ENCODE measurements at places on chromosomes 16 and 17. TPM values are rescaled to one million over a fixed set of nuclear protein-coding genes. Genes with fewer than 3 reads are reported as not detected.

The SYT17 gene
- total RNA-seq = not detected

The SPHK1 gene
- total RNA-seq = 8.4 TPM

The MRM3 gene
- 26.5 TPM for total RNA-seq

The MT1M gene
- total RNA-seq = not detected

The SKA2 gene
- total RNA-seq = 78.0 TPM

The CRHR1 gene
- total RNA-seq = not detected

The GPR142 gene
- not detected for total RNA-seq

DNA sequence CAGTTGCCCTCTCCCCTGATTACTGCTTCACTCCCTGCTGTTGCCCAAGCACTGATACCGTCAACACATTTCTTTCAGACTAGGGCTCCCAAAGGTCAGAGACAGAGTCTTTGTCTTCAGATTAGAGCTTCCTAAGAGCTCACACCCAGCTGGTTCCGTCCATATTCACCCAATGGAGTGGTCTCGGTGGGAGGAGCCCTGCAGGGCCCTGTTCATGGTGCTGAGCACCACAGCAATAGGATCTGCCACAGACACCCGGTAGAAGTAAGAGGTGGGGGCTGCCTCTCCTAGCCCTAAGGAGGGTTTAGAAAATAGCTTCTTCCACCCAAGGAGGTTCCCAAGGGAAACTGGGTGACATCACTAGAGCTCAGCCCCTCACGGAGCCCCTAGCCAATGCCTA is 128.3 kb downstream of the CCDC144A start:
- H3K4me1 ChIP-seq = no peaks in the 10 kb centered on the region
- no peak overlapping the region for H3K4me3 ChIP-seq
- H3K27ac ChIP-seq = no peak overlapping the region
- DNase-seq = no peak

- peaks cover 47% of the 10 kb centered on the region for H3K36me3 ChIP-seq
- peak overlapping the region; percentile 94 for H3K4me3 ChIP-seq
- peak overlapping the region; percentile 99 for H3K27ac ChIP-seq
- no peaks in the 10 kb centered on the region for H3K27me3 ChIP-seq
- peaks cover 29% of the 10 kb centered on the region for H3K4me1 ChIP-seq
- peak; percentile 75 for DNase-seq
Measured at GRCh38 chr17:41689497-41690299, 1.0 kb downstream of the EIF1 start.

DNA sequence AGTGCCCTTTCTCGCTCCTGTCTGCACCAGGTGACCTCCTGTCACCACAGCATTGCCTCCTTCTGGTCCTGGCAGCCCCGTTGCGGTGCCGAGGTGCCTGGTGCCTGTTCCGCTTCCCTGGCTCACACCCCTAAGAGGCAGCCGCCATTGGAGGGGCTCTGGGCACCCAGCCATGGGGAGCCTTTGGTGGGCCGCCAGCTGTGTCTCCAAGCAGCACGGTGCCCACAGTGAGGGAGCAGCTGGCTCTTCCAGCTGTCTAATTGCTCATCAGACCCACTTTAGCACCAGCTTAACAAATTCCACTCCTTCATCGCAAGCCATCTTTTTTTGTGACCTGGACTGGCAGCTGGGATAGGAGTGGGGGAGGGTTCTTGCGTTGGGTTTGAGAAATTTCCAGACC is 276.1 kb downstream of the SNX29 start:
- no peaks in the 10 kb centered on the region for H3K27me3 ChIP-seq
- DNase-seq = no peak
- no peaks in the 10 kb centered on the region for H3K36me3 ChIP-seq
- no peak overlapping the region for H3K4me3 ChIP-seq

DNA sequence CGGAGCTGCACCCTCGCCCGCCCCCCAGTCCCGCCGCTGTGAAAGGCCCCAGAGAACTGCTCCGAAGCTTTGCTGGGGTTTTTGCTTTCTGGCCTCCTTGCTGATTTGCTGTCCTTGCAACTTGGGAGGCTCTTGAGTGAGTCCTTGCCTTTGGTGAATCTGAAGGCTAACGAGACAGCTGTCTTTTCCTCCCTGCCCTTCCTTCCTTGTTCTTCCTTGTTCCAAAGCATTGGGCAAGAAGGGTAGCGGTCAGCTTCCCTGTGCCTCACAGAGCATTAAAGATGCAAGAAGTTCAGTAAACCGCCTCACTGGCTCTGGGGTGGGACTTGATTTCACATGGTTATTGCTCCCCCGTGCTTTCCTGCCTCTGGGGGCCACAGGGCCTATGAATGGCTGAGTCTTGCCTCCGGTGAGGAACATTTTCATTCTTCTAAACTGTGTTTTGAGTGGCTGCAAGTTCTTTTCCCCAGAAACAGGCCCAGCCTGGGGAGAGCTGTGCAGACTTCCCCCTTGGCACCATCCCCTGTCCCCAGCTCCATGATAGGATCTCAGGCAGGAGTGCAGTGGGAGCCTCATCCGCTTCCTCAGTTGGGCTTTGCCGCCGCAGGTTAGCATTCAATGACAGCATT is 1.4 kb downstream of the YPEL2 start:
- peak overlapping the region; percentile 85 for H3K4me3 ChIP-seq
- peak overlapping the region; percentile 82 for H3K27ac ChIP-seq
- peaks cover 43% of the 10 kb centered on the region for H3K4me1 ChIP-seq
- no peak for DNase-seq

DNA sequence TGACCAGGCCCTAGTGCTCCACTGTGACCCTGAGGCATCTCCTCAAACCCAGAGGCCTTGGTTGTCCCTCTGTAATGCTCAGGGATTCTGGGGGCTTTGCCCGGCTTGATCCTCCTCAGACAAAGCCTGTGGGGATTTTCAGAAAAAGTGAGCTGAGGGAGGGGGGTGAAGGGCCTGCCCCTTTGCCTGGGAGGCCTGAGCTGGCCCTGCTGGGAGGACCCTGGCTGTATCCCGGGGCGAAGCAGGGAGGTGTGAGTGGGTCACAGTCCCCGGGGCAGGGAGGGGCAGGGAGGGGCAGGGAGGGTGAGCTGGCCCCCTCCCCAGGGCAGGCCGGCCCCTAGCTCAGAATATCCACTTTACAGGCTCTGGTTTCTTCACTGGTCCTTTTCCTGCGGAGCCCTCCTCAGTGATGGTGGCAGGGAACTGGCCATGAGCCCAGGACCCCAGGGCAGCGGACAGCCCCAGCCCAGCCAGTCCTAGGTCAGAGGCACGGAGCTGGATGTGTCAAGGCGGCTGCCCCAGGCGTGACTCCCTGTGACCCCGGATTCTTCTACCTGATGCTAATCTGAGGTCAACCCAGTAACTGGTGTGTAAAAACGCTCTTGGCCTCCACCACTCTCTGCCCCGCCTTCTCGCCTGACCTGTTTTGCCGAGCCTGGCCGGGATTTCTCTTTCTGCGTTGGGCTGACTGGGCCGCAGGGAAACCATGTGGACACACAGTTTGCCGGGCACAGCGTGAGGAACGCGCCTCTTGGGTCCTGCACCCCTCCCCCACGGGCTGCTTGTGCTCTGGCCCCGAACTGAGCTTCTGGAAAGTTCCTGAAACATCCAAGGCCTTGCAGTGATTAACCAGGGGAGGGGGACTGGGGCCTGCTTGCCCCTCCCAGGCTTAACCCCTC is 5.8 kb upstream of the FASN start:
- H3K4me3 ChIP-seq = no peak overlapping the region
- no peaks in the 10 kb centered on the region for H3K27me3 ChIP-seq
- H3K4me1 ChIP-seq = peaks cover 25% of the 10 kb centered on the region
- no peak overlapping the region for H3K27ac ChIP-seq

DNA sequence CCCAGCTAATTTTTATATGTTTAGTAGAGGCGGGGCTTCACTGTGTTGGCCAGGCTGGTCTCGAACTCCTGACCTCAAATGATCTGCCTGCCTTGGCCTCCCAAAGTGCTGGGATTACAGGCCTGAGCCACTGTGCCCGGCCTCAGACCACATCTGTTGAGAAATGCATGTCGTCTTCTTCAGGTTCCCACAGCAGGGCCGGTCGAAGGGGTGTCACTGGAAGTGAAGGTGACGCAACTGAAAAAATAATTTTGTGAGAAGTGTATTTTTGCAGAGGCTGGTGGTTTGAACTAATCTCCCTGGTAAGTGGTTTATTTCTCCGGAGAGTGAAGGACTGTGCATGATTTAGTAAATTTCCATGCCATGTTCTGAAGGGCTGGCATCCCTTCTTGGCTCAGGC is 33.4 kb upstream of the IL34 start:
- no peak overlapping the region for H3K27ac ChIP-seq
- no peak for DNase-seq
- no peaks in the 10 kb centered on the region for H3K4me1 ChIP-seq
- H3K4me3 ChIP-seq = no peak overlapping the region
- no peaks in the 10 kb centered on the region for H3K27me3 ChIP-seq
- no peaks in the 10 kb centered on the region for H3K36me3 ChIP-seq

DNA sequence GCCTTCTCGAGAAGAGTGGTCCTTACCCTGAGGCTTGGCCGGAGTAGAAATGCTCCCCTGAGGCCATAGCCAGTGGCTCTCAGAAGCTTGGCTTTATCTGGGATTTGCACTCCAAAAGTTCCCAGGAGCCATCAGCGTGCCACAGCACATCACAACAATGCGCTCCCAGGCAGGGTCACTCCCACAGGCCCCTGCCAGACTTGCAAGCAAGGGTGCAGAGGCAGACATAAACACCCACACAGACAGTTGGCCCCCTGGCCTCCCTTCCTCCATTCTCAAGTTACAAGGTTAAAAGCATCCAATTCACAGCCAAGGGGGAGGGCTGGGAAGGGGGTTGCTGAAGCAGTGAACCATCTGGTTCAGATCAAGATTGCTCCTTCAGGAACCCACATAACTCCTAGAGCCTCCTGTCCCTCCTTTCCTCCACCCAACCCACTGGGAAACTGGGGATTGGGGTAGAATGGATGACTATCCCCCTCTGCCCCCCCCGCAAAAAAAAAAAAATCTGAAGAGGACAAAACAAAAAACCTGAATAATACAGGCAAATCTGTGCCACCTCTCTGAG is 1.8 kb downstream of the ST3GAL2 start:
- H3K4me3 ChIP-seq = peak overlapping the region; percentile 85
- H3K27me3 ChIP-seq = no peaks in the 10 kb centered on the region
- H3K36me3 ChIP-seq = peaks cover 6% of the 10 kb centered on the region
- DNase-seq = no peak

DNA sequence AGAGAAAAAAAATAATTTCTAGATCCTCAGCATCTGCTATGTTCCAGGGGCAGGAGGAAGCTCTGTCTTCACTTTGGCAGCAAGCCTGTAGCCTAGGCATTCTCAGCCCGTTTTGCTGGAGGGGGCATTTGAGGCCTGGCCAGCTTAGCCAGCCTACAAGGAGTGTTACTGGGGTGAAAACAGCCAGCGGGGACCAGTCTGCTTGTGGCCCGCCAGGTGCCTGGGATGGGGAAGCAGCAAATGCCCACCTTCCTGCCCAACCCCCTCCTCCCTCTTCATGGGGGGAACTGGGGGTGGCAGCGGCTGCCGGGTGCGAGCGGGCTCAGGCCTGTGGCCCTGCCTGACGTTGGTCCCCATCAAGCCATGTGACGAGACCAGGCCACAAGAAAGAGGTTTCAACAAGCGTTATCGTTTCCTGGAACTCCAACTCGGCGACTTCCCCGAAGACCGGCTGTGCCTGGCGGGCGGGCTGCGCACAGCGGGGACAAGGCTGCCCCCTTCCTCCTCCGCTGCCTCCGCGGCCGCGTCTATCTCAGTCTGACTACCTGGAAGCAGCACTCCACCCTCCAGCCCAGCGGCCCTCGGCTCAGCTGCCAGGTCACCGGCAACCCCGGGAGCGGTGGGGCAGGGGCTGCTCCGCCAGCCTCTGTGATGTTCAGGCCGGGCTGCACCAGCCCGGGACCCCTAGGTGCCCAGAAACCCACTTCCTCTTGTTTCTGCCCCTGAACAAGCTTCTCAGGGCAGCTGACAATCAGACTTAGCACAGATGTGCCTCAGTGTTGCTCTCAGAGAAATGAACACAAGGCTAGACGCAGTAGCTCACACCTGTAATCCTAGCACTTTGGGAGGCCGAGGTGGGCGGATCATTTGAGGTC is 22.9 kb downstream of the SOCS1 start:
- H3K4me3 ChIP-seq = peak overlapping the region; percentile 63
- peaks cover 79% of the 10 kb centered on the region for H3K4me1 ChIP-seq
- no peaks in the 10 kb centered on the region for H3K36me3 ChIP-seq
- peak; percentile 98 for DNase-seq

DNA sequence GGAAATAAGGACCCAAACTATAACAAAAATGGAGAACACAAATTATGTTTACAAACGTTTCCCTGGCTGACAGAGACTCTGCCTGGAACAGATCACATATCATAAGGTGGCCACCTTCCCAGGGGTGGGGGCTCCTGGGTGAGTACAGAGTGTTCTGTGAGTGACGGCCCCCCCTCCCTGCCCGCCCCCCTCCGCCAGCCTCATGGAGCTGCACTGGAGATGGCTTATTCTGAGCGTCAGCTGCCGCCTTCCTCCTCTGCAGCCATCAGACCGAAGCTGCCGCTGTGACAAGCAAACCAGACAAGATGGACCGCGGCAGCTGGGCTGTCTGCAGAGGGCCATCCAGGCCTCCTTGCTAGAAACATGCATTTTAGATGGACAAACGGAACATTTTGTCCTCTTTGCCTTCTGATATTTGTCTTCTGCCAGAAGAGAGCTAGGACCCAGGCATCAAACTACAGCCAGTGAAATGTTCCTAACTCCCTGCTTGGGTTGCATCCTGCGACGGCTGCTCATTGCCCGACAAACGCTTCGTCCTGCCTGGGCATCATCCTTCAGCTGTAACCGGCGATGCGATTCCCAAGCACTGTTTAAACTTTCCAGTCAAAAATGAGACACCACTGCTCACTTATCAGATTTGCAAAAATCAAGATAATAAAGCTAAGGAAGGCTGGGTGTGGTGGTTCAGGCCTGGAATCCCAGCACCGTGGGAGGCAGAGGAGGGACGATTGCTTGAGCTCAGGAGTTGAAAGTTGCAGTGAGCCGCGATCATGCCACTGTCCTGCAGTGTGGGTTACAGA is 15.3 kb upstream of the RPTOR start:
- no peak overlapping the region for H3K4me3 ChIP-seq
- peaks cover 40% of the 10 kb centered on the region for H3K27me3 ChIP-seq
- DNase-seq = no peak
- H3K4me1 ChIP-seq = no peaks in the 10 kb centered on the region

DNA sequence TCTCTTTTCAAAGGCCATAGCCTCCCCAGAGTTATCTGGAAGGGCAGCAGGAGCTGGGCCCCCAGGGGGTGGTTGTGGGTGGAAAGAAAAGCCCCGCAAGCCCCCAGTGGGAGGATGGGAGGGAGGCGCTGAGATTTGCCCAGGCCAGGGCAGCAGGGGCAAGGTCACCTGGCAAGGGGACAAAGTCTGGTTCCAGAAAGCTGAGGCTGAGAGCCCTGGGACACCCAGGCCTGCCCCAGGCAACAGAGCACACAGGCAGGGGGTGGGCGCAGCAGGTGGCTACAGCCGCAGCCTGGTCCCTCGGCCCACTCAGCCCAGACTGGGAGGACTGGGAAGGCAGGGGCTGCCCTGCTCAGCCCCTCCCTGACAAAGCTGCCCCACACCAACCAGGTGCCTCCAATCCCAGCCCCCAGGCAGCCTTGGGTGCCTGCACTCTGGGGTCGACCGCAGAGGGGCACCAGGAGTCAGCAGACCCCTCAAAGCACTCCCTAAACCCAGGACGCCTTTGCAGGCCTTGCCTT is 23.7 kb upstream of the GSG1L start:
- H3K4me1 ChIP-seq = no peaks in the 10 kb centered on the region
- H3K36me3 ChIP-seq = no peaks in the 10 kb centered on the region
- H3K27ac ChIP-seq = no peak overlapping the region
- DNase-seq = no peak
- no peak overlapping the region for H3K4me3 ChIP-seq
- H3K27me3 ChIP-seq = no peaks in the 10 kb centered on the region
